ENCODE measurements at places on chromosomes 4 and X. TPM values are rescaled to one million over a fixed set of nuclear protein-coding genes. Genes with fewer than 3 reads are reported as not detected.
A peak's percentile ranks its signal among the peaks of the same experiment; 100 is the strongest.

DNA sequence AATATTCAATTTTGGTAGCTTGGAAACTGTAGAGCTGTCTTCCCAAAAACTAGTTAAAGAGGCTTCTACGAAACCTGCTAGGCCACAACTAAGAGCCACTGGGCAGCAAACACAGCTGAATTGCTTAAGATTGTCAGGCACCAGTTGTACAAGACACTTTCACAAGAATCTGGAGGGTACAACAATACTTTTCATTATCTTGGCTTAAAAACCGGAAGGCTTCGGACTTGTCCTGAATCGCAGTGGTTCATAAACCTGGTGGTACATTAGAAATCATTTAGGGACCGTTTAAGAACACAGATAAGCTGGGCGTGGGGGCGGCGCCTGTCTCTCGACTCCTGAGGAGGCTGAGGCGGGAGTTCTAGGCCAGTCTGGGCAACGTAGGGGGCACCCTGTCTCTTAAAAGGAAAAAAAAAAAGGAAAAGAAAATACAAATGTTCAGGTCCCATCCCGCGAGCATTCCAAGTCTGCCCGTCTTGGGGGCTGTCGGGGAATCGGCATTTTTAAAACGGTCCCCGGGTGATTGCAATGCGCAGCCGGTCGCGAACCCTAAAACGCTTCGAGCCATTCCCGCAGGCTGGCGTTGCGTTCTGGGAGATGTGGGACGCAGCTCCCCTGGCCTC lies 763 bp downstream of the PYURF start:
- DNase-seq = no peak
- no peaks in the 10 kb centered on the region for H3K27me3 ChIP-seq
- H3K36me3 ChIP-seq = peaks cover 15% of the 10 kb centered on the region
- H3K27ac ChIP-seq = peak overlapping the region; percentile 95
- H3K4me3 ChIP-seq = peak overlapping the region; percentile 96
- peaks cover 23% of the 10 kb centered on the region for H3K4me1 ChIP-seq

GRCh38 chr4:152968806-152969394 lies 32.8 kb downstream of the FHDC1 start:
- no peak for DNase-seq
- H3K4me1 ChIP-seq = peaks cover 56% of the 10 kb centered on the region
- peak overlapping the region; percentile 88 for H3K27ac ChIP-seq
- peaks cover 1% of the 10 kb centered on the region for H3K36me3 ChIP-seq
- H3K27me3 ChIP-seq = no peaks in the 10 kb centered on the region

DNA sequence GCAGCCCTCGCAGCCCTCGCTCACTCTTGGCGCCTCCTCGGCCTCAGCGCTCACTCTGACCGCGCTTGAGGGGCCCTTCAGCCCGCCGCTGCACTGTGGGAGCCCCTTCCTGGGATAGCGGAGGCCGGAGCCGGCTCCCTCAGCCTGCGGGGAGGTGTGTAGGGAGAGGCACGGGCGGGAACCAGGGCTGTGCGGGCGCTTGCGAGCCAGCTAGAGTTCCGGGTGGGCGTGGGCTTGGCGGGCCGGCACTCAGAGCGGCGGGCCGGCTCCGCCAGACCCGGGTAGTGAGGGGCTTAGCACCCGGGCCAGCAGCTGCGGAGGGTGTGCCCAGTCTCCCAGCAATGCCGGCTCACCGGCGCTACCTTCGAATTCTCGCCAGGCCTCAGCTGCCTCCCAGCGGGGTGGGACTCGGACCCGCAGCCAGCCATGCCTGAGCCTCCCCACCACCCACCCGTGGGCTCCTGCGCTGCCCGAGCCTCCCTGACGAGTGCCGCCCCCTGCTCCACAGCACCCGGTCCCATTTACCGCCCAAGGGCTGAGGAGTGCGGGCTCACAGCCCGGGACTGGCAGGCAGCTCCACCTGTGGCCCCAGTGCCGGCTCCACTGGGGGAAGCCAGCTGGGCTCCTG lies 1.4 kb upstream of the AADAT start:
- no peaks in the 10 kb centered on the region for H3K36me3 ChIP-seq
- peaks cover 11% of the 10 kb centered on the region for H3K4me1 ChIP-seq
- no peaks in the 10 kb centered on the region for H3K27me3 ChIP-seq
- no peak for DNase-seq

Gene IL21
- polyA plus RNA-seq = not detected

DNA sequence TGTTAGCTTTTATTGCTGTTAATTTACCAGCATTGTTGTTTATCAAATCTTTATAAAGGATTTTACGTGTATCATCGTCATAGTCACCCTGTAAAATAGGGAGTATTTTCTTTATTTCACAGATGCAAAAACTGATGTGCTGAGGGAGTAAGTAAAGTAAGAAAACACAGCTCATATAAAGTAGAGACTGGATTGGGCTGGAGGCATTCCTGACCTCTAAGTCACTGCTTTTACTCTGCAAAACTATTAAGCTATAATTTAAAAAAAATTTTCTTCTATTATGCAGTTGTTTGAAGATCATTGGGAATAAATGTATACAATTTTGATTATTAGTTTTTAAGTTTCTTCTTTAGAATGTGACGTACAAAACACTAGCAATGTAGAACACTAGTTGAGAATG lies 45.9 kb downstream of the NUDT6 start:
- no peak for DNase-seq
- H3K27ac ChIP-seq = no peak overlapping the region
- no peak overlapping the region for H3K4me3 ChIP-seq
- H3K4me1 ChIP-seq = peaks cover 14% of the 10 kb centered on the region
- no peaks in the 10 kb centered on the region for H3K36me3 ChIP-seq

DNA sequence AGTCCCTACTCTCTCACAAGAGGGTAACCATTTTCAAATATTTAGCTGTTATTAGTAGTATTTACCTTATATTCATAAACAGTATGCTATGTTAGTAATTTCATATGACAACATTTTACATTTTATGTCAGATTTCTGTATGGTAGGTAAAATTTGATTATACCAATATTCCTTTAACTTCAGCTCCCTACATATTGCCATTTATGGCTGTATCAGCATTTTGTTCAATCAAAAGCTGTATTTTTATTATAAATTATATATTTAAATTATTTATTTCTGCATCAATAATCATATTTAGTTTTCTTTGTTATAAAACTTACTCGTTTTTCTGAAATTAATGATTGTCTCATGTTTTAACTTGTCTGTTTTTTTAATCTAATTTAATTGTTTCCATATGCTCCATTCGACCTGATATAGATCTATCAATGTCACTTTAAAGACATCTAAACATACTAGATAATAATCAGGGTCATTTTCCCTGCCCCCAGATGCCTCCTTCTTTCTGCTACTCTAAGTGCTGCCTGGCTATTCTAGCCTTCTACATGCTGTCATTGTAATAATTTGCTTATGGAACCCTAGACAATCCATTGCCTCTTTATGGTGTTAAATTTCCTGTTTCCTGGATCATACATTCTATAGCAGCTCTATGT lies 1976.7 kb upstream of the ADGRL3 start:
- no peaks in the 10 kb centered on the region for H3K27me3 ChIP-seq
- H3K4me1 ChIP-seq = no peaks in the 10 kb centered on the region
- H3K36me3 ChIP-seq = no peaks in the 10 kb centered on the region

DNA sequence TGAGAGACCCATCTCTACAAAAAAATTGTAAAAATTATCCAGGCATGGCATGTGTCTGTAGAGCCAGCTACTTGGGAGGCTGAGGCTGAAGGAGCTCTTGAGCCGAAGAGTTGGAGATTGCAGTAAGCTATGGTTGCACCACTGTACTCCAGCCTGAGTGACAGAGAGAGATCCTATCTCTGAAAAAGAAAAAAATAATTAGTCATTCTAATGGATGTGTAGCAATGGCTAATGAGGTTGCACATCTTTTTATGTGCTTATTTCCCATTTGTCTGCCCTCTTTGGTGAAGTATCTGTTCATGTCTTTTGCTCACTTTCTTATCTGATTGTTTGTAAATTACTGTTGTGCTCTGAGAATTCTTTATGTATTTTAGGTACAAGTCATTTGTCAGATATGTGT lies 19.0 kb upstream of the MAML3 start:
- H3K36me3 ChIP-seq = no peaks in the 10 kb centered on the region
- no peaks in the 10 kb centered on the region for H3K4me1 ChIP-seq
- H3K27me3 ChIP-seq = no peaks in the 10 kb centered on the region
- H3K27ac ChIP-seq = no peak overlapping the region
- no peak overlapping the region for H3K4me3 ChIP-seq

Gene DOCK11
- polyA plus RNA-seq = 2.8 TPM

Gene ERVMER34-1
- polyA plus RNA-seq = 5.0 TPM

- no peak overlapping the region for H3K27ac ChIP-seq
- no peaks in the 10 kb centered on the region for H3K27me3 ChIP-seq
- no peak overlapping the region for H3K4me3 ChIP-seq
- H3K4me1 ChIP-seq = no peaks in the 10 kb centered on the region
- DNase-seq = no peak
Observed at GRCh38 chrX:26783512-26784225, 567.7 kb downstream of the MAGEB5 start.

DNA sequence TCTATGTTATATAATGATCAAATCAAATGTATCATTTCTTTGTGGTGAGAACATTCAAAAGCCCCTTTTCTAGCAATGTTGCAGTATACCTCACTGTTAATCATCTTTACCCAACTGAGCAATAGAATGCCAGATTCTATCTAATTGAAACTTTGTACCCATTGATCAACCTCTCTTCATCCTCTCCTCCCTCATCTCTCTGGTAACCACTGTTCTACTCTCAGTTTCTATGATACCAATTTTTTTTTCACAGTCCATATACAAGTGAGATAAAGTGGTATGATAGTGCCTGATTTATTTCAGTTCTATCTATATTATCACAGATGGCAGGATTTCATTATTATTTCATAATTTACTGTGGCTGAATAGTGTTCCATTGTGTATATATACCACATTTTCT lies 209.8 kb downstream of the SPCS3 start:
- no peak for DNase-seq
- H3K4me3 ChIP-seq = no peak overlapping the region

- H3K27me3 ChIP-seq = no peaks in the 10 kb centered on the region
- peaks cover 3% of the 10 kb centered on the region for H3K4me1 ChIP-seq
- H3K36me3 ChIP-seq = no peaks in the 10 kb centered on the region
Observed at GRCh38 chr4:48103483-48104139, 30.4 kb downstream of the TXK start.

- H3K27me3 ChIP-seq = no peaks in the 10 kb centered on the region
- no peaks in the 10 kb centered on the region for H3K36me3 ChIP-seq
- H3K4me3 ChIP-seq = no peak overlapping the region
- H3K27ac ChIP-seq = peak overlapping the region; percentile 17
Observed at GRCh38 chrX:108122748-108123147, 31.2 kb downstream of the ATG4A start.

Gene FAM47A
- not detected for polyA plus RNA-seq

Gene APEX2
- 28.0 TPM for polyA plus RNA-seq

DNA sequence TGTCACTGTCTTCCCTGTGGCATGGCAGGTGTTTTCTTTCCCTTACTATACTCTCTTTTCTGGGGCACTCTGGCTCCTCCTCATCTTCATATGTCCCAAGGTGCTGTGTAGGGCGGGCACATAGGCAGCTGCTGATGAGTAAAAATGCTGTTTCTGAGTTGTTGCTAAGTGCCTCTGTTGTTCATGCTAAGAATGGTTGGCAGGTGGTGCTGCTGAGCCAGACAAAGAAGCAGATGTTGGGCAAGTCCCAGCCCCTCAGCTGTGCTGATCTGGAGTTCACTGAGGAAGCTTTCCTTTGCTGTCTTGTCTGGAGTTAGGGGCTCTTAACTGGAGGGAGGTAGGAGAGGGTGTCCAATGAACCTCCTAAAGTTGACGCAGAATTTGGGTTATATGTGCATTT lies 40.6 kb downstream of the HADH start:
- H3K27me3 ChIP-seq = no peaks in the 10 kb centered on the region
- peak; percentile 7 for DNase-seq
- H3K27ac ChIP-seq = no peak overlapping the region
- peaks cover 1% of the 10 kb centered on the region for H3K36me3 ChIP-seq
- H3K4me3 ChIP-seq = no peak overlapping the region

GRCh38 chrX:25503826-25504225 lies 488.1 kb upstream of the ARX start:
- no peak for DNase-seq
- H3K27ac ChIP-seq = no peak overlapping the region
- H3K4me3 ChIP-seq = no peak overlapping the region
- H3K4me1 ChIP-seq = no peaks in the 10 kb centered on the region
- no peaks in the 10 kb centered on the region for H3K27me3 ChIP-seq

Gene GAGE12J
- polyA plus RNA-seq = not detected

DNA sequence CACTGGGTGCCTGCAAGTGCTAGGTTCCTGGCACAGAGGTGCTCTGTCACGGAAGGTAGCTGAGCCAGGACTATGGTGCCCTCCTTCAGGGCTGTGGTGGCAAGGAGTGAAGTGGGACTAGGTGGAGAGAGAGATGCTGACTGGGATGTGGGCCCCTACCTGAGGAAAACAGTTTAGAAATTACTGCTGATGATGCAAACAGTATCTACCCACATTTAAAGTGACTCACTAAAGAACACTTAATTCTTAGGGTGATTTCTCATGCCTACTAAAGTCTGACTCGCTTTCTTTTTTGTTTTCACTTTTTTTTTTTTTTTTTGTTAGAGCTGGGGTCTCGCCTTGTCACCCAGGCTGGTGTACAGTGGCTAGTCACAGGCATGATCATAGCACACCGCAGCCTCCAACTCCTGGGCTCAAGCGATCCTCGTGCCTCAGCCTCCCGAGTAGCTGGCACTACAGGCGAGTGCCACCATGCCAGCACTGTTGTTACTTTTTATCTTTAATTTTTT lies 3.1 kb downstream of the ZNF185 start:
- H3K4me3 ChIP-seq = no peak overlapping the region
- H3K4me1 ChIP-seq = peaks cover 38% of the 10 kb centered on the region
- no peaks in the 10 kb centered on the region for H3K27me3 ChIP-seq
- no peaks in the 10 kb centered on the region for H3K36me3 ChIP-seq
- no peak overlapping the region for H3K27ac ChIP-seq
- no peak for DNase-seq

DNA sequence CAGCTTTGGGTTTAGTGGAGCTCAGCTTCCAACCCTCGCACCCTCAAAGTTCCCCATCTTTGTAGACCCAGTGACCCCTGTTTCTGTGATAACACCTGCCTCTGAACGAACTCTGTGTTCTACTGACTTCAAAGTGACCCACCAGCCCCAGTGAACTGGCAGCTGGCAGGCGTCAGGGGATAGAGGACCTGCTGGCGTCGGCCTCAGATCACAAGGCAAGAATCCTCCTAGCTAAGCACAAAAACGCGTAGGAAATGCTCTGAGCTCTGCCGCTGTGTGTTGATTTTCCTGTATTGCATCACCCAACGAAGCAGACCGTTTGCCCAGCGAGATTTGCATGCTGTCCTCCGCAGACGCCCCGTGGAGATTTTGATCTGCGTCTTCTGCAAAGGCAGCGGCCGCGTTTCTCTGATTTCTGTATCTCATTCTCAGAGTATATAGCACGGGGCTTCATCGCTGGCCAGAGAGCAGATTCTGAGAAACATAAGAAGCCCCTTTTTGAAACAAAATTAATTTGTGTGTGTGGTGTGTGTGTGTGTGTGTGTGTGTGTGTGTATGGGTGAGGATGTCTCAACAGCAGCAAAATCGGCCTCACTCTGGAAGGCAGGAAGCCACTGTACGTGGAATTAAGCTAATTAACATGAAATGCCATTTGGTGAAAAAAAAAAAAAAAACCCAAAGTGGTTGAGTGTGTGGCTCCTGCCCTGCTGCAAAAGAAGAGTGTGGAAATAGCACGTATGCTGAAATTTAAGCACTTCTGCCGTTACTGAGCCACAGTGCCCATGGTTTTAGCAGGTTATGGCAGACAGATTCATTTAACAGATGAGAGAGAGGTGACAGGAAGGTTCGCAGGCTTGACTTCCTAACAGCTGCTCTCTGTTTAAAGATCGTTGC lies 29.2 kb upstream of the ASMTL start:
- H3K4me1 ChIP-seq = no peaks in the 10 kb centered on the region
- no peak for DNase-seq
- H3K36me3 ChIP-seq = no peaks in the 10 kb centered on the region
- H3K4me3 ChIP-seq = no peak overlapping the region
- H3K27me3 ChIP-seq = no peaks in the 10 kb centered on the region
- no peak overlapping the region for H3K27ac ChIP-seq

All from keratinocyte (primary cell).